ENCODE measurements at places on chromosomes 5 and 9. TPM values are rescaled to one million over a fixed set of nuclear protein-coding genes. Genes with fewer than 3 reads are reported as not detected.

GRCh38 chr5:123186771-123187170, 97.7 kb downstream of the PRDM6 start:
- no peak for DNase-seq

DNA sequence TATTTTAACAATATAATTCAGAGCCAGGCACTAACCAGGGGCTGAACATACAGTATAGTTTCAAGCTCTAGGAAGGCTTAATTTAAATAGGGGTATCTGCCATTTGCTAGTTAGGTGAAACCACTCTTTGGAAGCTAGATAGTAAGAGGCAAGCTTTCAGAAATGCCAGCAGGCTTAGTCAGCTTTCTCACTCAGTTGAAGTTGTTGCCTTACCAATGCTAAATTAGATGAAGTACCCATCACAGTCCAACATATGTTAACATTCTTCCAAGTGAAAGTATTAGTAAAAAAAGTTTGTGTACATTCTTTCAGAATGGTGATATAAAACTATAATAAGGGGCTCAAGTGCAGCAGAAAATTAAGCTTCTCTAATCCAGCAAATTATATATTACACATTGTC, 215.0 kb downstream of the CNTLN start:
- no peak for DNase-seq

TRIM7 gene
- total RNA-seq: 12.6 TPM

CCDC183 gene
- 4.6 TPM for total RNA-seq

GRCh38 chr9:128787659-128788058, 606 bp downstream of the TBC1D13 start:
- DNase-seq: peak; percentile 42

ENTPD8 gene
- total RNA-seq: 0.29 TPM

DNA sequence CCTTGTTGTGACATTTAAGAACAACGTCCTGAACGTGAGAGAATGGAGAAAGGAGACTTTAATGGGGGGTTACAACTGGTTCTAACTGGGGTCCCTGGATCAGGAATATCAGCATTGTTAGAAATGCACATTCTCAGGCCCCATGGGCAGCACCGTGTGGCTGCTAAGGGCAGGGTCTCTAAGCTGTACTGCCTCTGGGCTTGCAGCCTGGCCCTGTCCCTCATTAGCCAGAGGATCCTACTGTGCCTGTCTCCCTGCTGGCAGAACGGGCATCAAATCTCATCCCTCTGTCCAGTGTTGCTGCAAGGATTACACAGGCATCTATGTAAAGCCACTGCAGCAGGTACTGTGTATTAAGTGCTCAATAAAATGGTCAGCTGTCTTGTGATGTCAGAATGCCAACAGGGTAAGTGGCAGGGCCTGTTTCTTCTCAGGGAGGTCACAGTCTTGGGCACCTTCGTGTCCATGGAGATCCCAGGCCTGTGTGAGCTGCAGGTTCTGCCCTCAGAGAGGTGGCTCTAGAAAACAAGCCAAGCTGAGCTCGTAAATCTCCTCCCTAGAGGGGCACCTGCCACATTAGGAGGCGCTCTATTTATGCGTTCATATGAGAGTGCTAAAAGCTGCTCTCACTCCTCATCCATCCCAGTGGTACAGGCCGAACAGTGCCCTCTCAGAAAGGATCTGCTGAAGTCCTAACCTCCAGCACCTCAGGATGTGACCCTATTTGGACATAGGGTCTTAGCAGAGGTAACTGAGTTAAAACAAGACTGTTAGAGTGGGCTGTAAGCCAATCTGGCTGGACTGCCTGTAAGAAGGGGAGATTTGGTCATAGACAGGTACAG, 210.5 kb downstream of the GADD45G start:
- no peak for DNase-seq

DNA sequence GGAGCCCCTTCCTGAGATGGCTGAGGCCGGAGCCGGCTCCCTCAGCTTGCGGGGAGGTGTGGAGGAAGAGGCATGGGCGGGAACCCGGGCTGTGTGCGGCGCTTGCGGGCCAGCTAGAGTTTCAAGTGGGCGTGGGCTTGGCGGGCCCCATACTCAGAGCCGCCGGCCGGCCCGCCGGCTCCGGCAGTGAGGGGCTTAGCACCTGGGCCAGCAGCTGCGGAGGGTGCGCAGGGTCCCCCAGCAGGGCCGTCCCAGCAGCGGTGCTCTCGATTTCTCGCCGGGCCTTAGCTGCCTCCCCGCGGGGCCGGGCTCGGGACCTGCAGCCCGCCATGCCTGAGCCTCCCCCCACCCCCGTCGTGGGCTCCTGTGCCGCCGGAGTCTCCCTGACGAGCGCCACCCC, 67.9 kb upstream of the SLC28A3 start:
- no peak for DNase-seq

DNA sequence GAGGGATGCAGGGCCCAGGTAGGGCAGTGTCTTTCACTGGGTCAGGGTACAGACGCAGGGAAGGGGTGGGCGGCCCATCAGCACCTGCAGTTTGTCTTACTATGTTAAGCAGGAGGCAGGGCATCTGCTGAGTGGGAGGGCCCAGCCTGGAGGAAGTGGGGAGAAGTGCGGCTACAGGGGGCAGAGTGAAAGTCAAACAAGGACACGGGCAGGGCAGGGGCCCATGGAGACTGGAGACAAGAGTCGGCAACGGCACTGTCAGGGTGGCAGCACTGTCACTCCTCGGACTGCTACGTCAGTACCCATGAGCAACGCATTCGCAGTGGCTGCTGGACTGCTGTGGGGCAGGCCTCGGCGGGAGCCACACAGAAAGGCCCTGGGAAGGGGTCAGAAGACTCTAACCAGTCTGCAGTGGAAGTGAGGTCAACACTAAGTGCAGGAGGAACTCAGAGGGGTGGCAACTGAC, 19.7 kb downstream of the CAMSAP1 start:
- DNase-seq: no peak

PCDHB4 gene
- 3.8 TPM for total RNA-seq

SPATA31A3 gene
- not detected for total RNA-seq

INPP5E gene
- total RNA-seq: 10.2 TPM

DNA sequence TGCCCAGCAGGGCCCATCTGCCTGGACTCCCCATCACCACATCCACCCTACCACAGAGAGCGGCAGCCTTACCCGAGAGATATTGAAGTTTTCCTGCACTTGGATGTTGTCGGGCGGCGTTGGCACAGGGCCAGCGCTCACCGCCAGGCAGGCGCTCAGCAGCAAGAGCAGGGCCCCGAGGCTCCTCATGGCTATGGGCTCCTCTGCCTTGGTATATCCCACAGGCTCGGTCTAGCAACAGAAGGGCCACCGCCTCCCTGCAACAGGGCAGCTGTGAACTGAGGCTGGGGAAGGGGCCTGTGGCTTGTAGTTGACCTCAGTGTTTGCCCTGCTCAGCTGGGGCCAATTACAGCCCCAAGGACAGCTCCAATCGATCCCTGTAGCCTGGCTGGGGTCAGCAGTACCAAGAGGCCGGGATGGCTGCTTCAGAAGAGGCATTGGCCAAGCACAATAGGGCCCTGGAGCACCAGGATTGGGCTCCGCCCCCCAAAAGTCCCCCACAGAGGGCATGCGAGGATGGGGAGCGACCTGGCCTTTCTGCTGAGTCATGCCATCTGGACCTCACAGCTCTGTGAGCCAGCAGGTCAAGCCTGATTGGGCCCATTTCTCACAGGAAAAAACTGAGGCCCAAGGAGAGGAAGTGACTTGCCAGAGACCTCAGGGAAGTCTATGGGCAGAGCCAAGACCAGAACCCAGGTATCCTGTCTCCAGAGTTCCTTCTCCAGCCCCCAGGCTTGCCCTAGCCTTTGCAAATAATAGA, at the start of gene AMBP:
Gene AMBP (minus strand): TSS at position 280 of the 760 bp plus-strand sequence. CDS start 91 bp downstream, at position 189.
- no peak for DNase-seq

QRFP gene
- not detected for total RNA-seq

GAS1 gene
- 40.7 TPM for total RNA-seq

KCNMB1 gene
- total RNA-seq: 0.20 TPM

DNA sequence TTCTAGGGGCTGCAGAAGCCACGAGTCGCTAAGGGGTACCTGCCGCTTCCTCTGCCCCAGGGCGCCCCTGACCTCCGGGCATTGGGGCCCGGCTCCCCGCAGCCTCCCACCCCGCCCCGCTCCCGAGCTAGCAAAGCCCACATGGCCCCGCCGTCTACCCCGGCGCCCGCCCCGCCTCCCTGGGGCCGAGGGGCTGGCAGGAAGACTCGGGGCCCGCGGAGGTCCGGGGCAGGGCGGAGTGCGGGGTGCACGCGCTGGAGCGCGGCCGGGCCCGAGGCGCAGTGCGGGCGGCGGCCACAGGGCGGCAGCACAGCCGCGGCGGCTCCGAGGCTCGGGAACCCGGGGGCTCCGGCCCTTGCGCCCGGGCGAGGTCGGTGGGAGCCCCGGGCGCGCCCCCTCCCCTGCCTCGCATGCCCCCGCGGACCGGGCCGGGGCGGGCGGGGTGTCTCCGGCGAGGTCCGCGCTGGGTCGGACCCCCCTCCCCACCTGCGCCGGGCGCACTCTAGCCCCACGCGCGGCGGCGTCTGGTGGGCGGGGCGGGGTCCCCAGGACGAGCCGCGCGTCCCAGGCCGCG, 6.7 kb downstream of the NRARP start:
- DNase-seq: no peak

- peak; percentile 27 for DNase-seq
These were observed 77.1 kb downstream of the GOLPH3 start for GRCh38 chr5:32096891-32097595.

GRCh38 chr5:79020861-79021561, 35.9 kb upstream of the ARSB start:
- DNase-seq: peak; percentile 66

- no peak for DNase-seq
These were observed 585.2 kb downstream of the EFNA5 start for GRCh38 chr5:107085572-107085971.

DNA sequence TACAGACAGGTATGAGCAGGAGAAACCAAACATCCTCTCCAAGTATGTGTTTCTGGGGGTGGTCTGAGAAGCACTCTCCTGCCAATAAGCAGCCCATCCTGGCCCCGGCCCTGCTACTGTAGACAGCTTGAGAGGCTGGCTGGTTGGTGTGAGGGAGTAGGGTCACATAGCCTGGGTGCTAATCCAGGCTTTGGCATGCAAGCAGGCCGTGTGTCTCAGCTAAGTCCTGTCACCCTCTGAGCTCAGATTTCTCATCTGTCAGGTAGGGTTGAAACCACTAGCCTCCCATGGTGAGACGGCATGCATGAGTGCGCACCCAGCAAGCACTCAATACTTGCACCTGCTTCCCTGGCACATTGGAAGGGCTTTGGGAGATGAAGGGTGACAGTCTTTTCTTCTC, 49.8 kb upstream of the PHYKPL start:
- DNase-seq: no peak

- DNase-seq: no peak
These were observed 218.7 kb upstream of the EFNA5 start for GRCh38 chr5:107889387-107889786.

RHOBTB3 gene
- total RNA-seq: 72.5 TPM

OXCT1 gene
- 335 TPM for total RNA-seq

DNA sequence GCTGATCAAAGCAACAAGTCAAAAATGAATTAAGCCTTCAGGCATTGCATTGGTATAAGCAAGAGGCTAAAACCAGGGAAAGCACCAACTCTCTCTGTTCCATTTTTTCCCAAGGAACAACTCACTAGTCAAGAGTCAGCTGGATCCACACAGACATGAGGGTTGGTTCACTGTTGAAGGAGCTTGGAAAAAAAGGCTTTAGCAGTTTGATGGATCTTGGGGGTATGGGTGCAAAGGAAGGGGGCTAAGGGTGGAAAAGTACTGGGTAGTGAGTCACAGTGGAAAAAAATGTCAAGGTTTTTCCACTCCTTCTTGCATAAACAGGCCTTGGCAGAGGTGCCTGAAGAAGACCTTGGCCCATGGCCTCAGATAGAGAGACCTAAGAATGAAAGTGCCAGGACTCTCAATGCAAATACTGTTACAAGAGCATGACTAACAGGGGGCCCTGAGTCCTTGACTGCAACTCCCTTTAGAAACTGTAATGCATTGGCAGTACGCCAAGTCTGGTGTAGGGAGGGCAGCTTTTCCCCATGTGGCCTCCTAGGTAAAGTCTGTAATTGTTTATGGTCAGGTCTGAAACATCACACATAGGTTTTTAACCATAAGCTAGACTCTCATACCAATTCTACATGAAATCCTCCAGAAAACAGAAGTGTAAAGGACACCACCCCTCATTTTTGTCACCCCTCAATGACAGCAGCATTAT, 23.7 kb downstream of the ACTL7A start:
- DNase-seq: peak; percentile 54

ZDHHC11 gene
- 2.7 TPM for total RNA-seq

GRCh38 chr5:109141222-109142200, 268.3 kb downstream of the PJA2 start:
- DNase-seq: no peak

EIF4EBP3 gene
- 18.9 TPM for total RNA-seq

GRCh38 chr9:34377404-34377746, 677 bp upstream of the MYORG start:
- peak; percentile 68 for DNase-seq

DNA sequence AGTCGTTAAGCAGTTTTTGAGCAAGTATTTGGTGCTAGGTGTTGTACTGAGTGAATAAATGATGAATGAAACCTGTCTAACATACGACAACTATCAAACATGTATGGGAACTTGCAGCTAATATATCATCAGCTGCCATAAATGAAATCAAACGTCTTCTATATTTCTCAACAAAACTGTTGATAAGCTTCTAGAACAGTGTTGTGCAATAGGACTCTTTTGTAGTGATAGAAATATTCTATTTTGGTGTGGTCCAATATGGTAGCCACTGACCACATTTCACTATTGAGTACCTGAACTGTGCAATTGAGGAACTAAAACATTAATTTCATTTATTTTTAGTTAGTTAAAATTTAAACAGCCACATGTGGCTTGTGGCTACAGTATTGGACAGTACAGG, 16.3 kb upstream of the FYB1 start:
- DNase-seq: no peak

- no peak for DNase-seq
These were observed 29.9 kb upstream of the MYOT start for GRCh38 chr5:137837491-137838394.

DNA sequence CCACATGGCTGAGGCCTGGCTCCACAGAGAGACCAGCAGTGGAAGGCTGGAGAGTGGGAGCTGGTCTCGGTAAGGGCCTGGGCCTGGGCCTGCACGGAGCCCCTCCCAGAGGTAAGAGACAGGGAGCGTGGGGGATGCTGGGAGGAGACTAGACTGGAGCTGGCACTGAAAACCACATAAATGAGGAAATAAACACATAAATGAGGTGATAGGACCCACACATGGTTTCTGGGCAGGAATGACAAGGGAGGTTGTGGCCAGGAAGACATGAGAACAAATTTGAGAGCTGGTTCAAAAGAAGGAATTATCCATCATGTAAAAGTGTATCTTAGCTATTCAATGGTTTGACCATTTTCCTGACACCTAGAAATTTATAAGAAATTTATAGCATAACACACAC, 451.7 kb upstream of the DAP start:
- DNase-seq: no peak

Data from thyroid gland (tissue), 4 donors.